ENCODE measurements at places on chromosomes 4 and X. TPM values are rescaled to one million over a fixed set of nuclear protein-coding genes. Genes with fewer than 3 reads are reported as not detected.

The CACNA1F gene
- not detected for total RNA-seq

The MGARP gene
- total RNA-seq, result 59.3 TPM

The TRMT10A gene
- 9.7 TPM for total RNA-seq

The FGD1 gene
- total RNA-seq, result 2.3 TPM

The VSIG1 gene
- total RNA-seq, result 0.97 TPM

The TLR1 gene
- 3.2 TPM for total RNA-seq

The SLC25A43 gene
- 16.2 TPM for total RNA-seq

The CDS1 gene
- total RNA-seq, result not detected

The EGF gene
- total RNA-seq, result under 0.01 TPM

The NRK gene
- total RNA-seq, result 1.4 TPM

The CASP6 gene
- total RNA-seq, result 79.0 TPM

The LRIT3 gene
- total RNA-seq, result not detected

The DGKK gene
- not detected for total RNA-seq

The UCP1 gene
- total RNA-seq, result not detected

The PPBP gene
- not detected for total RNA-seq

The TAPT1 gene
- total RNA-seq, result 16.4 TPM

The ZCCHC4 gene
- 9.1 TPM for total RNA-seq

The CYTL1 gene
- 204 TPM for total RNA-seq

The SPCS3 gene
- total RNA-seq, result 132 TPM

The TLR3 gene
- total RNA-seq, result 0.65 TPM

The NCAPG gene
- 61.1 TPM for total RNA-seq

The NAA11 gene
- not detected for total RNA-seq

The TLR8 gene
- not detected for total RNA-seq

The RAB33A gene
- total RNA-seq, result 1.2 TPM

The FAM9C gene
- total RNA-seq, result not detected

The DSPP gene
- not detected for total RNA-seq

The COX7B2 gene
- not detected for total RNA-seq

The GPC4 gene
- under 0.01 TPM for total RNA-seq

The CCSER1 gene
- total RNA-seq, result 1.4 TPM

The CFI gene
- 37.5 TPM for total RNA-seq

The CXCL10 gene
- total RNA-seq, result 12.2 TPM

The F8A2 gene
- not detected for total RNA-seq

The IGSF1 gene
- not detected for total RNA-seq

The KCNE5 gene
- not detected for total RNA-seq

The TBCK gene
- total RNA-seq, result 17.2 TPM

The SLC10A4 gene
- 0.30 TPM for total RNA-seq

The FAM241A gene
- 5.5 TPM for total RNA-seq

The ANAPC4 gene
- total RNA-seq, result 30.2 TPM

The POF1B gene
- not detected for total RNA-seq

The STIM2 gene
- 8.8 TPM for total RNA-seq

The ENOPH1 gene
- 64.7 TPM for total RNA-seq

Data from epithelial cell of umbilical artery (primary cell).